ENCODE measurements at places on chromosomes 5 and 9.
A peak's percentile ranks its signal among the peaks of the same experiment; 100 is the strongest.

- DNase-seq: peak; percentile 62
Observed at GRCh38 chr9:127122176-127123063, at the start of gene ANGPTL2. TSS of gene ANGPTL2 (minus strand) at chr9:127122635. CDS start at chr9:127108731, 13,904 bp downstream.

- no peak for DNase-seq
Observed at GRCh38 chr9:13491493-13492424, 212.3 kb upstream of the MPDZ start.

DNA sequence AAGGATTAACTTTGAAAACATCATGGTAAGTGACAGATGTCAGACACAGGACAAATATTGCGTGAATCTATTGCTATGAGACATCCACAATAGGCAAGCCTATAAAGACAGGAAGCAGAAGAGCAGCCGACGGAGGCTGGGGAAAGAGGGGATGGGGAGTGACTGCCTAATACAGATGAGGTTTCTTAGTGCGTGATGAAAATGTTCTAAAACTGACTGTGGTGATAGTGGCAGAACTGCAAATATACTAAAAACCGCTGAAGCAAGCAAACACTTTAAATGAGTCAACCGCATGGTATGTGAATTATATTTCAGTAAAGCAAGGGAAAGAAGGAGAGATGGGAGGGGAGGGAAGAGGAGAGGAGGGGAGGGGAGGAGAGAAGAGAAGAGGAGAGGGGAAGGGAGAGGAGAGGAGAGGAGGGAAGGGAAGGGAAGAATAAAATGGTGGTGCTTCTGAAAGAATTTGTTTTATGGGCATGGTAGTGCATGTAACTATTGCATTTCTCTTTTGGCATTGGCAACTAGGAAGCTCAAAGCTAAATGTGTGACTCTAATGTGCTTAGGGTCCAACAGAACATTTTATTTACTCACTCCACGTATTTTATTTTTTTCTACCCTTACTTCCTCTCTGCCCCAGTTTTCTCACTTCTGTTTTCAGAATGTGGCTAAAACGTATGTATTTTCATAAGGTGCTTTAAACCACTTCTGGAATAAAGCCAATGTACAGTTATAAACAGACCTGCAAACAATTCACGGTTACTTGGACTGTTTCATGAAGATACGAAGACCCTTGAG is 21.3 kb downstream of the AKNA start:
- DNase-seq: no peak

DNA sequence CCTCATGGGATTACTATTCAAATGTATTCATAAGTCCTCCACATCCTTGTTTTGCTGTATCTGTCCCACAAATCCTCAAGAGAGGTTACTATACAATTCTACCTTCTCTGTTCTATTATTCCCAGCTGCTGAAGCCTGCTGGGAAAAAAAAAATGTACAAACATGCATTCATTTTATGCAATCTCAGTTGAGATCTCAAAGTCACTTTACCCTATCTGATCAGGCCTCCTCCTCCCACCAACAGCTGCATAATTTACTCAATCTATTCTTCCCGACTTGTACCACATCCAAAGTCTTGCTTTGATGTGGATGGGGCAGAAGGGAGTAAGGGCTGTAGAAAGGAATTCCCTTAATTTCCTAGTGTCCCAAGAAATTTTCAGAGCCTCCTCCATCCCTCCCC is 28.6 kb downstream of the PSIP1 start:
- no peak for DNase-seq

GRCh38 chr5:139414581-139415130 is 10.8 kb upstream of the SPATA24 start:
- no peak for DNase-seq

DNA sequence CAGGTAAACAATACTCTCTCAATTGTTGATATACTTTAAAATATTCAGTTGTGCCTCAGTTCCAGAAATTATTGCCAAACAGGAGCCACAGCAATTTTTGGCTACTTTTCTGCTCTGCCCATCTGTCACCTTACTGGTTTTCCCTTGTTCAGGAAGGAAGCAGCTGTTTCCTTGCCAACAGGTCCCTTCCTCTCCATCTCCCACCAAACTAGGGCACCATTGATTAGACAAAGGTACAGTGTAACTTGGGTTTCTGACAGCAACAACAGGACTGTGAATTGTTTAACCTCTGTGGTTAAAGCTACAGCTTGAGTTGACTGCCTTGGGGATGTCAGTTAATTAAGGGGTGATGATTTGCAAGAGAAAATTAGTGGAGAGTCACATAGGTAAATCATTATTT is 76.9 kb downstream of the PIP5K1B start:
- DNase-seq: no peak

- DNase-seq: no peak
Observed at GRCh38 chr5:170251462-170251861, 18.7 kb downstream of the C5orf58 start.

DNA sequence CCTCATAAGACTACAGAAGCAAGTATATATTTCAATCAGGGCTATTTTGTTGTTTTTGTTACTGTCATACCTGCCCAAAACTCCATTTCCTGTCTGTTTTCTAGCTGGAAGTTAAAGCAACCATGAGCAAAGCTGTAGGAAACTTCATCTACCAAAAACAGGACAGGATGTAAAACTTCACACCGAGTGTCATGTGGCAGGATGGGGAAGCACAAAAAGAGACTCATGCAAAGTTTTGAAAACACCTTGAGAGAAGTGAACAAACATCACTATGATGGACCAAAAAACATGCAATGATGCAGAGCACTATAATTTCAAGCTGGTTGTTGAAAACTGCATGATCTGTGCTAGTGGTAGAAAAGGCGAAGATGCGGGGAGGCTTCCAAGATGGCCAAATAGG is 6.3 kb upstream of the GZMA start:
- no peak for DNase-seq

- no peak for DNase-seq
Observed at GRCh38 chr5:111739416-111739815, 17.6 kb downstream of the NREP start.

DNA sequence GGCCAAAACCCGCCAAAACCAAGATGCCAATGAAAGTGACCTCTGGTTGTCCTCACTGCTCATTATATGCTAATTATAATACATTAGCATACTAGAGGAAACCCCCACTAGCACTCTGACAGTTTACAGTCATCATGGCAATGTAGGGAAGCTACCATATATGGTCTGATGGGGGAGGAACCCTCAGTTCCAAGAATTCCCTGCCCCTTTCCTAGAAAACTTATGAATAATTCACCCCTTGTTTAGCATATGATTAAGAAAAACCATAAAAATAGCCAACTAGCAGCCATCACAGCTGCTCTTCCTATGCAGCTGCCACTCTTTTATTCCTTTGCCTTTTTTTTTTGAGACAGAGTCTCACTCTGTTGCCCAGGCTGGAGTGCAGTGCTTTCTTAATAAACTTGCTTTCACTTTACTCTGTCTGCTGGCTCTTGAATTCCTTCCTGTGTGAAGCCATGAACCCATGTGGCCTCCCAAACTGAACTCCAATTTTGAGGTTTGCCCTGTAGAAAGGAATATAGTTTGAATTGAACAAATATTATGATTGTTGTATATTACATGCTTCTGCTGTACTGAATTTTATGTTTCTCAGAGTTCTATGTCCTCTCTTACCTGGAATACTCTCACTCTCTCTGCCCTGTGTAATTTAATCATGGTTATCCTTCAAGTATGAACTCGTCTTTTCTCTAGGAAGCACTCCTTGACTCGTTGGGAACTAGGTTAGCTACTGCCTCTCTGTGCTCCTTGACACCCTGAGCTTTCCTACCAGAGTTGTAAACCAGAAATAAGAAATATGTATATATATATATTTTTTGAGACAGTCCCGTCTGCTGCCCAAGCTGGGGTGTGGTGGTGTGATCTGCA is 59.8 kb downstream of the KIAA1958 start:
- no peak for DNase-seq

DNA sequence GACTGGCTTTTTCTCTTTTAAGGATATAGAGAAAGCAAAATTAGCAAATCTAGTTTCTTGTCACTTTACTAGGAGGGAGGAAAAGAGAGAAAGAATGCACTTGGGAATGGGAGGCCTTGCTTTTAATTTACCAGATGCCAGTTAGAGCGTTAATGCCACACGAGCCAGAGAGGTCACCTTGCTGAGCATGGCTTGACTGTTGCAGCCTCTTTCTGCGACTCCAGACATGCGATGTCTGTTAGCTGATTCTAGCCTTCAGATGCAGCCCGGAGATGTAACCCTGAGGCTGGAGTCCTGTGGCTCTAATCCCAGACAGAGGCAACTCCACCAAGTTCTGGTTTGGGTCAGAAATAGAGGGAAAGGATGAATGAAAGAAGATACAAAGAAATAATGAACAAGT is 152.5 kb downstream of the TRIO start:
- no peak for DNase-seq

DNA sequence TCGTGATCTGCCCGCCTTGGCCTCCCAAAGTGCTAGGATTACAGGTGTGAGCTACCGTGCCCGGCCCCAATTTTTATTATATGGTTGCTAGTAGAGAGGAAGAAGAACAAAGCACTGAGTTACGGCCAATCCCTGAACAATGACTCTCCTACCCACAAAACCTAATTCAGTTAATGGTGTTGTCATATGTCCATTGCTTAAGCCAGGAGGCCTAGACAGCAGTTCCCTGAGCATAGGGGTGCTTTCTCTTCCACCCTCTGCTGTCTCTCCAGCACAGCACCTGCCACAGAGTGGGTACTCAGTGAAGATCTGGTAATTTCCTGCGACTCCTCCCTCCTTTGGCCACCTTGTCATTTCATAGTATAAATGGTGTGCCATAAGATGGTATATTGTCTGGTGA is 21.4 kb upstream of the LTC4S start:
- no peak for DNase-seq

DNA sequence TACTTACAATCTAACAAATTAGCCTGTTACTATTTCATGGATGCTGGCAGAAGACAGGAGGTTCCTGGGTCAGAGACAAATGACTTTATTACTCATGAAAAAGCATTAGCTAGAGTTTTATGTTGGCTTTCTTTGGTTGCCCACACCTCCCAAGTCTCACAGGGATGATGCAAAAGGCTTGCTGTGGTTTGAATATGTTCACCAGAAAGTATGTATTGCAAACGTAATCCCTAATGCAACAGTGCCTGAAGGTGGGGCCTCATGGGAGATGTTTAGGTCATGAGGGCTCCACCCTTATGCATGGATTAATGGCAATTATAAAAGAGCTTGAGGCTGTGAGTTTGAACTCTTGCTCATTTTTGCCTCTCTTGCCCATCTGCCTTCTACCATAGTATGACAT is 28.5 kb downstream of the DPYSL3 start:
- DNase-seq: no peak

GRCh38 chr5:179089502-179089901 is 29.3 kb downstream of the ZNF354C start:
- no peak for DNase-seq

DNA sequence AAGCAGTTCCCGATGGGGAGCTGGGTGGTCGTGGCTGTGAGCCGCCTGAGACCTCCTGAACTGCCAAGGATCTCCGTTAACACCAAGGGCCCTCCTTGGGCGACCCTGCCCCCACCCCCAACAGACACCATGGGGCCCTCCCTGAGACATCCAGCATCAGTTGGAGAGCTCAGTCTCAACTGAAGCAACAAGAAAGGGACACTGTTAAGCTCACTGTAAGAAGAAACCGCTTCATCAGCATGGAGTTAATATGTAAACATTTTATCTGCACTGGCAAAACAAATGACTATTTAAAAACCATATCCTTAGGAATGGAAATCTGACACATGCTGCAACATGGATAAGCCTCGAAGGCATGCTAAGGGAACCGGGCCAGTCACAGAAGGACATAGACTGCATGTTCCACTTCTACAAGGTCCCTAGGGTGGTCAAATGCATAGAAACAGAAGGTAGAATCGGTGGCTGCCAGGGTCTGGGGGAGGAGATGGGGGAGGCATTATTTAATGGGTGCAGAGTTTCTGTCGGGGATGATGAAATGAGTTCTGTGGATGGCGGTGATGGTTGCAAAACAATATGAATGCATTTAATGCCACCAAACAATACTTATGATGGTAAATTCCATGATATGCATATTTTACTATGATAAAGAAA is 47.4 kb downstream of the ROR2 start:
- DNase-seq: no peak

DNA sequence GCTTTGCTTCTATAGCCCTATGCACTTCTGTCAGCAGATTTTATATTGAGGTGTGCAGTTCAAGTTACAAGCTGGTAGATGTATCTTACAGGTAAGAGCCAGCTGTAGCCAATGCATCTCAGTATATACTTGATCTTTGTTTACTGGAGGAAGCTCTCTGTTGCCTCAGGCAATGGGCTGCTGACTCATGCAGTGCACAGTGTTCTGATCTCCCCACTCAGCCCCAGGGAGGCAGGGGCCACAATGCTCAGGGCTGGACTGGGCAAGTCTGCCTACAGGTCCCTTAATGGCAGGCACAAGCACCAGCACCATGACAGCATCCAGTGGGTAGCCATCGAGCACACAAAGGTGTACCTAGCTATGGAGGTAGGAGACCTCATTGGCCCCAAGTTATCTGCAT is 178.8 kb upstream of the CDH10 start:
- DNase-seq: no peak

- DNase-seq: no peak
Observed at GRCh38 chr9:2601785-2602378, 19.7 kb upstream of the VLDLR start.

All from cerebellar nuclear complex (tissue), 1 donor.